Dermis microvascular lymphatic vessel endothelial cell (primary cell): ENCODE measurements at places on chromosomes 3 and 15. TPM values are rescaled to one million over a fixed set of nuclear protein-coding genes. Genes with fewer than 3 reads are reported as not detected.
A peak's percentile ranks its signal among the peaks of the same experiment; 100 is the strongest.

DNA sequence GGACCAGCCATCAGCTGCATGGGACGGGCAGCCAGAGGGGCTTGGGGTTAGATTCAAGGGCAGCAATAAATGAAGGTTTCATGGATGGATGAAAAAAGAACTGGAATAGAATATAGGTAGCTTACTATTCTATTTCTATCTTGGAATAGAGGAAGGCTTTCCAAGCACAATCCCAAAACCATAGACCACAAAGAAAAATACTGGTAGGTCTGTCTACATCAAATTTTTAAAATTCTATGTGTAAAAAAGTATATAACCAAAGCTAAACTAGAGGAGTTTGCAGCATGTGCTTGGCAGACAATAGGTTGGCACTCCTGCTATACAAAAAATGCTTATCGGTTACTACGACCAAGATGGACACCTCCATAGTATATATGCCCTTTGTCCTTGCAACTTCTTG is 7.2 kb upstream of the FBLN2 start:
- no peak for DNase-seq

DNA sequence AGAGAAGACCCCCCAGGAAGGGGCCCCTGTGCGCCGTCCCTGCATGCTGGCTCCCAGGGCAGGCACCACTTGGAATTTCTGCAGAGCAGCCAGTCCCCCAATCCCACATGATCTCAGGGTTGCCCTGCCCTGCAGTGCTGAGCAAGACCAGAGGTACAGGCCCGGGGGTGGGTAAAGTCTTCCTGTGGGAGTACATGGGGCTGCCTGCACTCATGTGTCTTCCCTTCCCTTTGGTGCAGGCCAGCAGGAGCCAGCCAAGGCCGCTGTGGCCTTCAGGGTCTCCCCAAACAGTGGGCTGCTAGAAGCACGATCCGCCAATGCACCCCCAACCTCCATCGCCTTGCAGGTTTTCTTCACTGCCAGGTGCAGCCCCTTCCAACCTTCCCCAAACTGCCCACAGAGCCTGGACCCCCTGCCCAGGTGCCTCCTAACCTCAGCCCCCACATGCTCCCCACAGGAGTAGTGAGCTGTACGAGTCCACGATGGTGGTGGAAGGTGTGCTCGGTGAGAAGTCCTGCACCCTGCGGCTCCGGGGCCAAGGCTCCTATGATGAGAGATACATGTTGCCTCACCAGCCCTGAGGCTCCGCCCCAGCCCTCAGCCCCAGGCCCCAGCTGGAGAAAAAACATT is 15.0 kb downstream of the ACAA1 start:
- DNase-seq, result no peak

GRCh38 chr3:147872568-147872967 is 463.4 kb downstream of the ZIC1 start:
- DNase-seq, result no peak

DNA sequence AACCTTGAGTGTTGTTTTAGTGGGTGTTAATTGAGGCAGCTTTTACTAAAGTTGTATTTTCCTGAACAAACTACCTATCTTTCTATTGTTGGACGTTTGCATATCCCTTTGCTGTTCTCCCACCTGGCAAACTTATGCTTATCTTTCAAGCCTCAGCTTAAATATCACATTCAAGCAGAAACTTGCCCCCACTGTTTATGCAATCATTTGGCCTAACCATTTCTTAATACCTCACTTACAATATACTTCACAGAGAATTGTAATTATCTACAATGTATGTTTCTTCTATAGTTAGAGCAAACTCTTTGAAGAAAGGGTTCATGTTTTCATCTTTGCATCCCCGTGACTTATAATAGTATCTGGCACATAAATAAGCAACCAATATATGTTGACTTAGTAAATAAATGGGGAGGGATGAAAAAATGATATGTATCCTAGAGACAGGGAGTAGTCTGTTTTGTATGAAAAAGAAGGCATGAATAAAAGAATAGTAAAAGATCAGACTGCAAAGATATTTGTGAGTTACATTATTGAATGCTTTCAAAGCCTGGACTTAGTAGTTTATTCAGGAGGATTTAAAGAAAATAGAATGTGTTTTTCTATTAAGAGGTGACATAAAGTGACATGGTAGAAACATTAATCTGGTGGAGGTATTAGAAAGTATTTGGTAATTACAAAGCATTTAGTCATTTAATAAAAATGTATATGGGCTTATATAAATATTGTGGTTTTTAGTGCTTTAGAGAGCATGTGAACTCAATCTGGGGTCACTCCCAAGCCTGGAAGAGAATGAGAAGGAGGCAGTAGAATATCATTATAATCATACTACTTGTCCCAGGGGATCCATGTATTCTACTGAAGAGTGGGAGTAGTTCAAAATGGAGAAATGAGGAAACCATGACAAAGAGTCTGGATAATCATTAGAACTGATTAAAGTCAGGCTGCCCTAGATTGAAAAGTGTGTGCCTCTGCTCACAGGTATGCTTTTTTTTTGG is 60.0 kb upstream of the DCBLD2 start:
- no peak for DNase-seq

The CKMT1A gene
- total RNA-seq, result not detected in 2 replicates

DNA sequence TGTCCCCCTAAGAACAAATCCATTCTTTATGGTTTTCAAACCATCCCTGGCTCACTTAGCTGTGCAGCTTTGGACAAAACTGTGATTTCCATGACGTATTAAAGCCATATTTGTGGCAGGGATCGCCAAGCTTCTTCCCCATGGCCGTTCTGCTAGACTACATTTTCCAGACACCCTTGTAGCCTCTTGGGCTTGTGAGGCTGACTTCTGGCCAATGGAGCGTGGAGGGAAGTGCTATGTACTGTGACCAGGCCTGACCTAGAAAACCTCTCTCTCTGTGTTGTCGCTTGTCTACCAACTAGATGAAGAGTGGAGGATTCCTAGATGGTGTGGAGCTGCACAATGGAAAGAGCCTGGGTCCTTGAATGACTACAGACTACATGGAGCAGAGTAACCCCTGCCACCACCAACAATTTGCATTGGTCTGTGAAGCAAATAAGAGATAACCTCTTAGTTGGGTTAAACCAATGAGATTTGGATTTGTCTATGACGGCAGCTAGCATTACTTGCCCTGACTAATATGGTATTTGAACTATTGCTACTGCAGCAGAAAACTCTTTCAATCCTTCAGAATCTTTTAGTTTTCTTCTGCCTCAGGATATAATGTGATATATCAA is 22.1 kb upstream of the MGLL start:
- no peak for DNase-seq

DNA sequence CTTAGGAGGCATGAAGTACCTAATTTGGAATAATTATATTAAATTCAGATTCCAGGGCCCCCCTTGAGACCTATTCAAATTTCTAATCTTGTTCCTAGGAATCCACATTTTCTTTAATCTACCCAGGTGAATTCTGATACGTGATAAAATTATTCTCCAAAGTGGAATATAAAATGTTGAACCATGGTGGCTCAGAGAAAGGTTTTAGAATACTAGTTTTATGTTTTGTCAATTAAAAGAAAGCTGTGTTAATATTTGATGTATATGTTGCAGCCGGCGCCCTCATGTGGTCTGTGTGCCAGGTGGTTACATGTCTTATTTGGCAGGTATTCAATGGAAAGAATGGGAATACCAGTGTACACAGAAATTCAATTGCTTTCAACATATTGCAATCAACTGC is 321.8 kb downstream of the FEZF2 start:
- peak; percentile 70 for DNase-seq

GRCh38 chr15:94602754-94603470 is 371.6 kb downstream of the MCTP2 start:
- DNase-seq, result peak; percentile 96

The KLHL40 gene
- total RNA-seq, result not detected in 2 replicates

DNA sequence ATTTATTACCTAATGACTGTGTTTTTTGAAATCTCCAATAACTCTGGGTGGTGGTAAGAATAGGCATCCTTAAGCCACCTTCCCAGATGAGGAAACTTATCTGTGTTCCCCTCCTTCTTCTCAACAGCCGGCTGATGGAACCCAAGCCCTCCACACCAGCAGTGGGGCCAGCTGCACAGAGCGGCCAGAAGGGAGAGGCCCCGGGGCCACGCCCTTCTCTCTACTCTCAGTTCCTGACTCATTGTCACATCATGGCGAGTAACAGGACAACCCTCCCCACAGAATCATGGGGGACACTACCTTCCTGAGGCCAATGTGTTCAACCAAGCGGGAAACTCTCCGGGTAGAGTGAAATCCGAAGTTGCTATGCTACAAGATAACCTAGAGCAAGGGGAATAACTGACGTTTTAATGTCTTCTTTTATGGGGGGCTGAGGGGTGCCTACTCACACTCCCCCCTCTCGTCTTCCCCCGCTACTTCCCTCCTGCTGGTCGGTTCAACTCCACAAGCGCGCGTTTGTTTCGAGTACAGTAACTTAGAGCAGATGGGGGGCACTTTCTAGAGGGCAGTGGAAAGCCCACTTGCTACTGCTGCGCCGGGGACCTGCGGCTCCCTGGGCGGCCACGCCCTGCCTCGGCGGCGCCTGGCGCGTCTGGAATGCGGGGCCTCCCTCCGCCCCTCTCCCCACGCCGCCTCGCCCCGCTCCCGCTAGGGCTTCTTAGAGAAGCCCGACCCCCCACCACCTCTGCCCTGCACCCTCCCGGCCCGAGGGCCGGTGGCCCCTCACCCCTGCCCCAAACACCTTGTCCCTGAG is 621 bp downstream of the ANXA2 start:
- DNase-seq, result peak; percentile 40

- DNase-seq, result no peak
These were observed 3.9 kb upstream of the TGM4 start for GRCh38 chr3:44870375-44871061.

DNA sequence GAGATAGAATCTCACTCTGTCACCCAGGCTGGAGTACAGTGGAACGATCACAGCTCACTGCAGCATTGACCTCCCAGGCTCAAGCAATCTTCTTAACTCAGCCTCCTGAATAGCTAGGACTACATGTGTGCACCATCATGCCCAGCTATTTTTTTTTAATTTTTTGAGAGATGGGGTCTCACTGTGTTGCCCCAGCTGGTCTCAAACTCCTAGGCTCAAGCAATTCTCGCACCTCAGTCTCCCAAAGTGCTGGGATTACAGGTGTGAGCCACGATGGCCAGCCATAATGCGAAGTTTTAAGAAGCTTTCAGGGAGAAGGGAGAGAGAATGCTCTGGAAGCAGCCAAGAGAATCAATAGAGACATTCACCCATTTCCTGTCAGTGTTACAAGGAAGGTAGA is 42.7 kb downstream of the PRKAR2A start:
- DNase-seq, result no peak

DNA sequence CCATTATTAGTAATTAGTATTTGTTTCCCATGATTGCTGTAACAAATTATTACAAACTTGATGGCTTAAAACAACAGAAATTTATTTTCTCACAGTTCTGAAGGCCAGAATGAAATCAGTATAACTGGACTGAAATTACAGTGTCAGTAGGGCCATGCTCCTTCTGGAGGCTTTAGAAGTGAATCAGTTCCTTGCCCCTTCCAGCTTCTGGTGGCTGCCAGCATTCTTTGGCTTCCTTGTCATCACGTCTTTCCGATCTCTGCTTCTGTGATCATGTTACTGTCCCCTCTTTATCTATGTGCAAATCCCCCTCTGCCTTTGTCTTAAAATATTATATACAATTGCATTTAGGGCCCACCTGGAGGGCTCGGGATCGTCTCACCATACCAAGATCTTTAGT is 92.0 kb downstream of the FOXB1 start:
- DNase-seq, result no peak

DNA sequence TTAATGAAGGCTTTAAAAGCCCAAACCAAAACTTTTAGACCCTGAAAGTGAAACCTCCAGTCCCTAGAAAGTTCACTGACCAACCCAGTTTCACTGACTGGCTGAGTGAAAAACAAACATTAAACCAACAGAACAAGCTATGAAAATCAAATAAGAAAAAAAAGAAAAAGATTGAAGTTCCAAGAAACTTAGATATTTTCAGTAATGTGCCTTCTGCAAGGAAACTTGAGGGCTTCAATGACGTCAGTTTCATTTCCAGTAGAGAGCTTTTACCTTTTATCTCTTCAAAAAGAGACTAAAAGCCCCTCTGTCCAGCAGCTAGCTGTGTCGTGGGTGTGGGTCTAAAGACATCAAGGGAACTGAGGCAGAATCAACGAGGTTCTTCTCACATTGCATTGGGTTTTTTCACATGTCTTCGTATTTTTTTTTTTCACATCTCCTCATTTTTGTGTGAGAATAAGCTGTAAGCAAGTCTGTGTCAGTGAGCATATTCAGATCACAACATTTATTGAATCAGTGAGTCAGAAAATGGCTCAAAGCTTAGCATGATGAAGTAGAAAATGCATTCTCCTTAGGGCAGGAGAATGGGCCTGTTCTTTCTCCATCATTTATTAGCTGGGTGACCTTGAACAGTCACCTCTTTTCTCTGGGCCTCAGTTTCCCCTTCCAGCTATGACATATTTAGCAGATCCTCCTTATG is 54.8 kb upstream of the BCL6 start:
- DNase-seq, result no peak

GRCh38 chr15:77295446-77295845 is 124.5 kb downstream of the PEAK1 start:
- no peak for DNase-seq
